ENCODE measurements at places on chromosomes 3 and 15.

DNA sequence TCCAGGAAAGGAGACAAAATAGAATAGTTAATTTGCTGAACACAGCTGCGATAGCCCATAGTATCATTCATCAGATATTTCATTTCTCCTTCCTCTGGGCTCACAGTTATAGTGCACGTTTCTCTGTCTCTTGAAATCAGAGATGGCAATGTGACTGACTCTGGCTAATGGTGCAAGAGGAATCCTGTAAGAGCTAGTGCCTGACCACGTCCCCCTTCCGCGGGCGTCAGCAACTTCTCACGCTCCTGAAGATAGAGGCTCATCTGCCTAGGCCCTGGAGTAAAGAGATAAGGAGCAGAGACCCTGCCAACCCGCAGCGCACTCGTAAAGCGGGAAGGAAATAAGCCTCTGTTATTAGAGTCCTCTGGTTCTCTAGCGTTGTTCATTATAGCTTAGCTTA, 391.8 kb downstream of the VPS13C start:
- no peak for DNase-seq

- no peak for DNase-seq
Observed at GRCh38 chr3:140508550-140508949, 169.3 kb upstream of the TRIM42 start.

- no peak for DNase-seq
Observed at GRCh38 chr3:45712434-45713110, 23.4 kb downstream of the SACM1L start.

- DNase-seq = no peak
Observed at GRCh38 chr15:43958861-43959330, 132.1 kb downstream of the WDR76 start.

- DNase-seq = no peak
Observed at GRCh38 chr3:23991306-23991682, 46.2 kb downstream of the NR1D2 start.

DNA sequence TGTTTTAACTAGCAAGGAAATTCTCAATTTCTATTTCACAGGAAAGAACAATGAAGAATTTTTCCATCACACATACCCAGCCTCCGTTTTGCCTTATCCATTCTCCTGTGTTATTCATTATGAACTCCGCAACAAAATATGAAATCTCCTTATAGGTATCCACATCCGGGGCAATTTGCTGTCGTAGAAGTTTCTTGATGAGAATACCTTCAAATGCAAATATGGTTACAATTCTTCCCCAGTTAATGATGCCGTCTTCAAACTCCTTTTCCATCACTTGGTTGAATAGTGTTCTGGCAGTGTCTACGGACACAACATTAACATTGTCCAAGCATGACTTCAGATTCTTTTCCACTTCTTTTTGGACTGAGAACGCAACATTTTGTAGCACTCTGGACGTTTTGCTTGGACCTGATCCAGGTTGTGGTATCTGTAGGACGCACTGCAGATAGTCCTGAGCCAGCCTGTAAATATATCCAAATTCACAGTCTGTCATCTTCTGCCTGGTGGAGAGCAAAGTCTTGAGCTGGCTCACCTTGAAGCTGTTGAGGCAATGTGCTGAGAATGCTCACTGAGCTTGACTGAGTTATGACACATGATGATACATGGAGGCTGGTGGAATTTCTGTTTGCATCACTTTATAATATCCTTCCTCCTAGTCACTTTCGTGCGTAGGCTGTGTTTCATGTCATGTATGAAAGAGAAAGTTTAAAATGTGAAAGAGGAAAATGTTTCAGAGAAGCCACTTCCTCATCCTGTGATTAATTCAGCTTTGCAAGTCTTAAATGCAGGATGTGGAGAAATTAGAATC, at the start of gene BCL2A1:
BCL2A1 (minus strand) TSS at position 573 of the 811 bp plus-strand sequence; CDS start at position 496, 77 bp downstream.
- DNase-seq = peak; percentile 47

DNA sequence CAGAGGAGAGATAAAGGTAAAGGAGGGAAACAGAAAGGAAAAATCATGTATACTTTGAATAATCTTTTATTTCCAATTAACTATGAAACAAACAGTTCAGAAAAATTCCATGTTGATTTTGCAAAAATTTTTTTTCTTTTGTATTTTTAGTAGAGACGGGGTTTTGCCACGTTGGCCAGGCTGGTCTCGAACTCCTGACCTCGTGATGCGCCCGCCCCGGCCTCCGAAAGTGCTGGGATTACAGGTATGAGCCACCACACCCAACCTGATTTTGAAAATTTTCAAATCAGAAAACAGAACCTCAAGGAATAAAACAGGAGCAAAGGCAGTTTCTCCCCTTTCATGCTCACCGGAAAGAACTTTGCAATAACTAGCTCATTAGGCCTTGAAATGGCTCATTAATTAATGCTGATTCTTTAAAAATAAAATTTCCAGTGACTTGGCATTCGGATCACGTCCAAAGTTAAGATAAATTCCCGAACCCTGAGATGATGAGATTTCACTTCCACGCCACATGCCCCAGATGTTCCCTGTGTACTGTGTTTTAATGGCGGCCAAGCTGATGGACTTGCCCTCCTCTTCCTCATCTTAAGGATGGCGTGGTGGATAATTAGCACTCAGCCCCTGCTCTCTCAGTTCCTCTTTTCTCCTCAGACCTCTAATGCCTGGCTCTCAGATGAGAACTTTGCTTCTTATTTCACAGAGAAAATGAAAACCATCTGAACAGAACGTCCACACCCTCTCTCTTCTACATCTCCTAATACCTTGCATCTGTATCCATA, 10.8 kb downstream of the BCL2L10 start:
- peak; percentile 65 for DNase-seq

DNA sequence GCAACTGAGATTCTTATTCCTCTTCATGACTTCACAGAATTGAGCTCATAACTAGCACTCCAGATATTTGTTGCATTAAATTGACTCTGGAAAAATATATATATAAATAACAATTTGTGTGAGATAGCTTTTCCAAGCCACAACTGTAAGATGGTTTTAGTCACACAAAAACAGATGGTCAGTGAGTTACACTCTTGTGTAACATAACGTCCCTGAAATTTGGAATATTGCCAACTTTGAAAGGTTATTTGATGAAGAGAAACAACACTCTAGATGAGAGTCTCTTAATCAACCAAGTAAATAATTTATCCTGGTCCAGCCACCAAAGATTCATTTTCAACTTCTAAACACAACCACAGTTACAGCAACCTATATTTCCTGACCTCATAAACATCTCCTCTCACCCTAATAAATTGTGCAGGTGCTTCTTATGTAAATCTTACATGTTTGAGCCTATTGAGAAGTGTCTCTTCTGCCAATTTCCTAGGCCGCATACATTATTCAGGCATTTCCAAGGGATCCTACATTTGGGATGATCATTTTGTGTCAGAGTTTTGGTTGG, 84.9 kb upstream of the ACP3 start:
- DNase-seq = no peak

GRCh38 chr15:70833861-70834765, 19.8 kb downstream of the LARP6 start:
- no peak for DNase-seq

DNA sequence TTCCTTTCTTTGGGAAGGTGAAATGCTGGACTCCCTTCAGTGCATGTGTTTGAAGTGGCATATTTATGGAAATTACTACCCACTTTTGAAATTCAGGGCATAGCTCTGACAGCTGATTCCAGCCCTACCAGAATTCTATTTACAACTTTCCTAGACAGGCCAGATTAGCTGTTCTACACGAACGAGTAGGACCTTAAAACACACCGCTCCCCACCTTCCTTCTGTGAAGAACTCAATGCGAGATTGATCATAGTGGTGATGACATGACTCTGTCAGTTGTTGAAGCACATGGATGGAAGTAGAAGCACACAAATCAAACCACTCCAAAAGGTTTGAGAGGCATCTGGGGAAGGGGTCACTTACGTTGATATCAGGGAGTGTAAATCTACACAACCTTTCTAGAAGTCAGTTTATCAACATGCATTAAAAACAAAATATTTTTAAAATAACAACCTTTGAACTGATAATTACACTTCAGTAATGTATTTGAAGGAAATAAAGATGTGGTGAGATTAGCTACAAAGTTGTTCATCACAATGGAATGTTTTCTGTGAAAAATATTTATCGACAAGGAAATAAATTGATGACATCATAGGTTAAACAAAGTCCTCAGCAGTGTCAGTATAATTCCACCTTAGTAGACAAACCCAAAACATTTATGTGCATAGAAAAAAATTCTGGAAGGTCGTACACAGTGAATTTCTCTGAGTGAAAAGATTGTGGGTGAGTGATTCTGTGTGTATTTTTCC, 29.8 kb downstream of the RARB start:
- DNase-seq = no peak

DNA sequence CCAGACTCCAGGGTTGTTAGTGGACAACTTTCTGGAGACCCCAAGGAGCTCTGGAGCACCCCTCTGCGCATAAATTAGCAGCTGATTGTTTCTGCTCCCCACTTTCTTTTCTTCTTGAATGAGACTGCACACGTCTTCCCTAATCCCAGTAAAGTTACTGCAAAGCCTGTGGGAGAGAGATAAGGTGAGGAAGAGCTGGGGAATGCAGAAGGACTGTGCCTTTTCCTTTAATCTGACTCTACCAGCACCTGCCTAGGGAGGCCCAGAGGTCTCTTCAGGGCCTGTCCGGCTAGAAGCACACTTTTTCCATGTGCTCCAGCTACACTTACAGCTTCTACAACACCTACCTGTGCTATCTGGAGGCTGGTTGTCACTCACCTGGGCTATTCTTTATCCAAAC, 143.8 kb downstream of the KCNMB2 start:
- no peak for DNase-seq

DNA sequence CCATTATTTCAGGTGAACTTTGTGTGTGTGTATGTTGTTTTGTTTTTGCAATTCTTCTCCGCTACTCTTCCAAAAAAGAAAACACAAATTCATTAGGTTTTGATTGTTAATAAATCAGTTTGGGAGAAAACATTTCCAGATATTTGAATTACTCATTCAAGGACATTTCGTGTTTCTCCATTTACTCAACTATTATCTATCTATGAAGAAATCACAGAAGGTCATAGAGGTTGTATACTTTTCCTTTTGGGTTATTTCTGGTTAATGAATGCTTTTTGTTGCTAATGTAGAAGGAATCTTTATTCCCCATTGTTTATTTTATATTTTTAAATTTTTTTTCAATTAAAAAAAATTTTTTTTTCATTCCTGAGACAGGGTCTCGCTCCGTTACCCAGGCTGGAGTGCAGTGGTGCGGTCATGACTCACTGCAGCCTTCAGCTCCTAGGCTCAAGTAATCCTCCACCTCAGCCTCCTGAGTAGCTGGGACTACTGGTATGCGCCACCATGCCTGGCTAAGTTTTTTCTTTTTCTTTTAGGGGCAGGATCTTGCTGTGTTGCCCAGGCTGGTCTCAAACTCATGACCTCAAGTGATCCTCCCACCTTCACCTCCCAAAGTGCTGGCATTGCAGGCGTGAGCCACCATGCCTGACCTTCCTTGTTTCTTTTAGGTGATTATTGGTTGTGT, 28.4 kb downstream of the IGF1R start:
- DNase-seq = peak; percentile 20

GRCh38 chr3:187968883-187969580, 184.9 kb upstream of the LPP start:
- DNase-seq = no peak

DNA sequence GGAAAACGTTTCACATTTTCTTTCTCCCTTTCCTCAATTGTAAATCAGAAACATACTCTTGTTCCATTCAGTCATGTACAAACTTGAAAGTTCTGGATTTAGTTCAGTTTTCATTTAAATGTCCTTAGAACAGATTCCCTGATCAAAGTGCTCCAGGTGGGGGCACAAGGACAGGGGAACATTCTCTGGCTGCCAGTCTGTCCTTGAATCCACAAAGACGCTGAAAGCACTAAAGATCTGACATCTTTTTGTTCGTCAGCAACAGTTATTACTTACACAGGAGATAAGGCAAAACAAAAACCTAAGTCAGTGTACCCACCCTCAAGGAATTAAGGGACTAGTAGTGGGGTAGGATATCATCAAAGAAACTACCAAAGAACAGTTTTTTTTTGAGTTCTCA, 139.2 kb downstream of the GHSR start:
- no peak for DNase-seq

DNA sequence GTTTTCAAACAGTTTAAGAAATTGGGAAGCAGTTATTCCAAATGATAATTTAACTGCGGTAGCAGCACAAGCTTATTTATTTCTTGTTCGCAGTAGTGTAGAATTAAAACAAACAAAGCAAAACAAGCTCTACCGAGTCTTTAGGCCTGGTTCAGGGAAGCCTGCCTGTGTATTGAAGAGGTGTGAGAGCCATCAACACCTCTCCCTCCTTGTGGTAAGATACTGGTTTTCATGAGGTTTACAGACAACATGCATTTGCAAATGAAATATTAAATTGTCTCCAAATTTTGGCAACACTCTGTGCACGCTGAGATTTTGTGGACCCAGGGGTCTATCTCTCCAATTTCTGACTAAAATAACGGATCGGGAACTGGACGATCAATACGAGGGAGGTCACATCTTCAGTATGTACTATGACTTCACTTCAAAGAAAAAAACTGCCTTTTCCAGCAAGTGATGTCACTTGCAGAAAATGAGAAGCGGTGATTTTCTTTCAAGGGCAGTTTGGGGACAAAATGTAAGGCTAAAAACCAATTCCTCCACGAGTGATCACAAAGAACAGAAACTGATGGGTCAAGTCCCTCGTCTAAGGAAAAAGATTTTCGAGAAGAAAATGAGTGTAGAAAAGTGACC, 721 bp downstream of the ATR start:
- DNase-seq = peak; percentile 63

DNA sequence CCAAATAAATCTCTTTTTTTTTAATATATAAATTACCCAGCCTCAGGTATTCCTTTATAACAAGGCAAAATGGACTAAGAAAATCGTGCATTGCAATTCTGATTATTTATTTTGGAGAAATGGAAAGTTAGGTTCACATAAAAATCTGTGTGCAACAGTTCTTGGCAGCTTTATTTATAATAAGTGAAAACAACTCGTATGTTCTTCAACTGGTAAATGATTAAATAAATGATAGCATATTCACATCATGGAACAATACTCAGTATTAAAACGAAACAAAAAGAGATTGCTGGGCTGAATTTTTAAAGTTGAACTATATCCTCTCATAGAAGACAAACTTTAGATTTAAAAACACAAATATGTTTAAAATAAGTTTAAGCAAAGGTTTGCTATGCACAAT, 176.3 kb upstream of the ZNF385D start:
- no peak for DNase-seq

GRCh38 chr15:90950676-90951075, 4.0 kb upstream of the RCCD1 start:
- DNase-seq = no peak

- DNase-seq = no peak
Observed at GRCh38 chr15:53404930-53405493, 354.5 kb downstream of the WDR72 start.

DNA sequence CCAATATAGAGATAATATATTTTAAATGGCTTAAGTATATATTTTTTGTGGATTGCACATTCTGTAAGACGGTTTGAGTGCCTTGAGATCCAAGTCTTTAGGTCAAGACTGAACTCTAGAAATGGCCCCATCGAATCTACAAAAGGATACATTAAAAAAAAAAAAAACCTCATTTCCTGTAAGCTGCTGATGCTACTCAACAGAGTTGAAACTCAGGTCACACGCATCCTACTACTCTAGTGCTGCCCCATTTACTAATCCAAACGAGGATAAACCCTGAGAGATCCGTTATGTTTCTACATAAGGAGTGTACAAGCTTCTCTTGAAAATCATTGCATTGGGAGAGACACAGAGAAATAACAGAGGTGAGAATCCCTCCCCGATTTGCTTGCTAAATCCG, 187.3 kb downstream of the TIGIT start:
- DNase-seq = no peak

GRCh38 chr3:124217542-124217941, 225.6 kb upstream of the ROPN1 start:
- peak; percentile 80 for DNase-seq

GRCh38 chr15:93265111-93265556, 176.1 kb upstream of the RGMA start:
- no peak for DNase-seq
